ENCODE measurements at places on chromosomes 1 and 21.
A peak's percentile ranks its signal among the peaks of the same experiment; 100 is the strongest.

DNA sequence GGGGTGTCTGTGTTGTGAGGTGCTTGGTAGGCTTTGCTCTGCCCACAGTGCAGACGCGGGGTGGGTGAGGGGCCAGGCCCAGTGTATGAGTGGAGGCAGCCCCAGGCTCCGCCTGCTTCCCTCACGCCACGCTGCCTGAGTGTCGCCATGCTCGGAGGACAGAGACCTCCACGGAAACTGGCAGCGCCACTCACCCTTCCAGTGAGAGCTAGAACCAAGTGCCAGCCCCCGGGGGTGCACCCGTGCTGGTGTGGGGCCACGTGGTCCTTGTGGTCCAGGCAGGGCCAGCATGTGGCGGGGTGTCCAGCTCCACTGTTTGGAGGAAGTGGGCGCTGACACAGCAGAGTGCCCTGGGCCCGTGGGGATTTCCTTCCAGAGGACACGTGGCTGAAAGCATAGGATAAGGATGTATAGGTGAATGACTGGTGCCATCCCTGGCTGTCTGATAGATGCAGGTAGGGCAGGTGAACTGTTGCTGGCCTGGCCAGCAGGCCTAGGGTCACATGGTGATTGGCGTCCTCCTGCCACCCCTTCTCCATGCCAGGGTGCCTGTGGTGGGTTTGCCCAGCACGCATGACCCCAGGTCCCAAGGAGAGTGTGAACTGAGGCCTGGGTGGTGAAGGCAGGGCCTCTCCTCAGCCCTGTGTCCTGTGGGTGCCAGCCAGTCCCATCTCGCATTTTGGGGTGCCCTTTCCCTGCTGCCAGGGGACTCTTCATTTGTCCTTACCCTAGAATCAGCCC is 3.8 kb downstream of the LRRC3 start:
- H3K4me1 ChIP-seq: peaks cover 5% of the 10 kb centered on the region
- no peak overlapping the region for H3K4me3 ChIP-seq
- H3K27me3 ChIP-seq: peaks cover 6% of the 10 kb centered on the region
- no peak for DNase-seq
- H3K36me3 ChIP-seq: no peaks in the 10 kb centered on the region

DNA sequence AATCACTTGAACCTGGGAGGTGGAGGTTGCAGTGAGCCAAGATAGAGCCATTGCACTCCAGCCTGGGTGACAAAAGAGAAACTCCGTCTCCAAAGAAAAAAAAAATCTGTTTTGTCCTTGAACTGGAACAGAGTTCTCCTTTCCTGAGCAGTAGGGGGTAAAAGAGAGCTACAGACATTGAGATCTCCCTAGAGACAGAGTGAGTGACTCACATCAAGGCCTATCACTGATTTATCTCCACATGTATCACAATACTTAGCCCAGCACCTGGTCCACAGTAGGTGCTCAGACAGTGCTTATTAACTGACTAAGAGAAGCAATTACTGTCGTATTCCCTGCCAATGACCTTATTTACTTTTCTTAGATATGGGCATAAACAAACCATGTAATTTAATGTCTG is 354.1 kb upstream of the C1orf87 start:
- H3K4me1 ChIP-seq: no peaks in the 10 kb centered on the region
- no peaks in the 10 kb centered on the region for H3K36me3 ChIP-seq
- H3K27me3 ChIP-seq: no peaks in the 10 kb centered on the region
- H3K27ac ChIP-seq: no peak overlapping the region
- no peak for DNase-seq
- H3K4me3 ChIP-seq: no peak overlapping the region

DNA sequence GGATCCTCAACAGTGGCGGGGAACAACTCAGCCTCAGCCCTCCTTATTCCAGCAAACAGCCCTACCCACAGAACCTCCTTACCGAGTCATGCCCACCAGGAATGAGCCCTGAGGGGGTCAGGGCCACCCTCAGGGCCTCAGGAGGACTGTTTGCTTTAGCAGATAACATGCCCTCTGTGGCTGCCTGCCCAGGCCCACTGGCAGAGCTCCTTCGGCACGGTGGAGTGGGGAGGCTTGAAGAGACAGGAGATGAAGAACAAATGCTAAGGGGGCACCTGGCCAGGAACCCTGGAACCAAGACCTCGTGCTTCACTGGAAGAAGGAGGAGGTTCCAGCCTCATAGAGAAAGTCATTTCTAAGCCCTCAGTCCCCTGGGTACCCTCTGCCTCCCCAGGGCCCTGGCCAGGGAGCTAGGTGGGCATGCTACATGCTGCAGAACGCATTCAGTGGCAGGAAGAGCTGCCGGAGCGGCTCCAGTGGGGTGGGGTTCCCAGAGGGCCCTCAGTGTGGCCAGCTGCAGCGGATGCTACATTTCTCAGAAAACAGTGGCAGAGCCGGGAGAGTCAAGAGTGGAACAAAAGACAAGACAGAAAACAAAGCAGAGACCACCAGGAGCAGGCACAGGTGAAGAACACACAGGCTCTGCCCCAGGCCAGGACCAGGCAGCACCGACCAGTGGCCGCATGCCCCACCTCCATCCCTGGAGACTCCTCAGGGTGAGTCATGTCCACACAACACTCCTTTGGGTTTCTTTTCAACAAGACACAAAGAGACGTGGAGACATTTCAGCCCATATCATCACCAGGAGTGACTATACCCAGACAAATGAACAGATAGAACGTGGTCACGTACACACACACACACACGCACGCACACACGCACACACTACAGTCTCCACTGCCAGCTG is 39.8 kb downstream of the RIMS3 start:
- DNase-seq: no peak
- H3K27ac ChIP-seq: no peak overlapping the region
- peaks cover 26% of the 10 kb centered on the region for H3K4me1 ChIP-seq

GRCh38 chr1:17684810-17685209 is 70.3 kb upstream of the ACTL8 start:
- H3K27me3 ChIP-seq: no peaks in the 10 kb centered on the region
- no peak for DNase-seq
- H3K4me3 ChIP-seq: no peak overlapping the region
- H3K36me3 ChIP-seq: no peaks in the 10 kb centered on the region

DNA sequence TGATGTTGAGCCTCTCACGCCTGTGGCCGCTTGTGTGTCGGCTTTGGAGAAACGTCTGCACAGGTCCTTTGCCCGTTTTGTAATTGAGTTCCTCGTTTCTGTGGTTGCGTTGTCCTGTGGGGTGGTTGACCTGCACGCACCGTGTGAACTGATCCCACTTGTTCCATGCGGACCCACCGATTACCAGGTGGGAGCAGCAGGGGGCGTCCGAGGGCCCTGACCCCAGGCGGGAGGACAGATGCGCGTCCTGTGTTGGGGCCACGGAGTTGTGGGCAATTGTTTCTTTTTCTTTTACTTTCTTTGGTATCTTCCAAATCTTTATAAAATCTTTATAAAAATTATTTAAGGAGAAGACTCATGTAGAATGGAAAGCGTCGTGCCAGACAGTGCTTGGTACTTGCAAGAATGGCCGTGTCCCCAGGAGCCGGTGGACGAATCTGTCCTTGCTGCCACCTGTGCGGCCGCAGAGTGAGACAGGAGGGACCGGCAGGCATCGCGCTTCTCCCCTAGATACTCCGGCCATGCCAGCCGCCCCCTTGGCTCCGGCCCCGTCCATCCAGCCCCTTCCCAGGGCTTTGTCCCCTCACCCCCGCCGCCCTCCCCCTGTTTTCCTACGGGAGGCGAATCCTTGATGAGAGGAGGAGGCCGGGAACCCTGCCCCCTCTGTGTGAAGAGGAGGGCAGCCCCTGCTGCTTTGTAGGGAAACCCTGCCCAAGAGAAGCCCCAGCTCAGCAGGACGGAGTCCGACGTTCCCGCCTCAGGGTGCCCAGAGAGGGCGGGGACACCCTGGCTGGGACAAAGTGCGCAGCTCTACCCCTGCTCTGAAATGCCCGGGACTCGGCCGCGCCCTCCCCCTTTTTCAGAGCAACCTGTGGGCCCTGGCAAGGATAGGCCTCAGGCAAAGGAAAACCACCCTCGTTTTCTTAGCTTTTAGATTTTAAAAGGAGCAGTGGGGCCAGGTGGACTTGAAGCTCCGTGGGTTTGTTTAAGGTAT is 41.7 kb downstream of the PRKCZ start:
- H3K36me3 ChIP-seq: no peaks in the 10 kb centered on the region
- no peaks in the 10 kb centered on the region for H3K4me1 ChIP-seq
- DNase-seq: peak; percentile 52
- peaks cover 3% of the 10 kb centered on the region for H3K27me3 ChIP-seq
- no peak overlapping the region for H3K4me3 ChIP-seq

DNA sequence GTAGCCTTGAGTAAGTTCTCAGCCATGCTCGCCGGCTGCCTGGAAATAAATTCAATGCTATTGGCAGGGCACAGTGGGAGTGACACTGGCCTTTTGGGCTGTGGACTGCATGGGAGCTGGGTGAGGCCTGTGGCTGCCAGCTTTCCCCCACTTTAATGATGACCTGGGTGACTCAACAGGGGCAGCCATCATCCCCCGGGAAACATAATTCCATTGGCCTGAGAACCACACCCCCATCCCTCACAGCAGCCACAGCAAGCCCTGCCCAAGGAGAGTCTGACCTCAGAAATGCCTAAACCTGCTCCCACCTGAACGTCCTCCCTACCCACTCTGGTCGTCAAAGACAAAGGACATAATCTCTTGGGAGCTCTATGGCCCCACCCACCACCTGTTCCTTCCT is 384.0 kb downstream of the LTN1 start:
- no peak for DNase-seq
- H3K4me1 ChIP-seq: peaks cover 12% of the 10 kb centered on the region

DNA sequence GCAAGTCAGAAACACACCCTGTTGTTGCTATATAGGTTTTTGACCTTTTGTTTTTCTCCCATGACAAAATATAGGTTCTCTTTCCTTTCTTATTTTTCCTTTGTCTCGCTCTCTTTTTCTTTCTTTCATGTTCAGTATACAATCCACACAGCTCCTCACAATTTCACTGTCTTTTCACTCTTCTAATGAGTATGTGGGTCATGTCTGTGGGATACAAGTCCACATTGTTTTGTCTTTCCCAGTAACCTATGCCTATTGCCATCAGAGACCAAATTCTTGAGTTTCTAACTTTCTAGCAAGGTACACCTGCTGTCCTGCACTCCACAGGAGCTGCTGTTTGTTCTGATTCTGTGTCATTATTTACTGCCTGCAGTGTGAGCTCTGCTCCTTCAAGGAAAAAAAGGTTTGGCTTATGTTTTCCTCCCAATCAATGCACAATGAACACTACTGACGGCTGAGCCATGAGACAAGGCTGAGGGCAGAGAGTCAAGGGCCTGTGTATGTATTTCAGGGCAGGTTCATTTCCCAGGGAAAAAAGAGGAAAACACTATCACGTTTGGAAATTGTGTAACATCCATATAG is 453.8 kb downstream of the NEGR1 start:
- H3K36me3 ChIP-seq: no peaks in the 10 kb centered on the region
- H3K27ac ChIP-seq: no peak overlapping the region
- H3K4me3 ChIP-seq: no peak overlapping the region
- no peak for DNase-seq
- H3K27me3 ChIP-seq: no peaks in the 10 kb centered on the region

DNA sequence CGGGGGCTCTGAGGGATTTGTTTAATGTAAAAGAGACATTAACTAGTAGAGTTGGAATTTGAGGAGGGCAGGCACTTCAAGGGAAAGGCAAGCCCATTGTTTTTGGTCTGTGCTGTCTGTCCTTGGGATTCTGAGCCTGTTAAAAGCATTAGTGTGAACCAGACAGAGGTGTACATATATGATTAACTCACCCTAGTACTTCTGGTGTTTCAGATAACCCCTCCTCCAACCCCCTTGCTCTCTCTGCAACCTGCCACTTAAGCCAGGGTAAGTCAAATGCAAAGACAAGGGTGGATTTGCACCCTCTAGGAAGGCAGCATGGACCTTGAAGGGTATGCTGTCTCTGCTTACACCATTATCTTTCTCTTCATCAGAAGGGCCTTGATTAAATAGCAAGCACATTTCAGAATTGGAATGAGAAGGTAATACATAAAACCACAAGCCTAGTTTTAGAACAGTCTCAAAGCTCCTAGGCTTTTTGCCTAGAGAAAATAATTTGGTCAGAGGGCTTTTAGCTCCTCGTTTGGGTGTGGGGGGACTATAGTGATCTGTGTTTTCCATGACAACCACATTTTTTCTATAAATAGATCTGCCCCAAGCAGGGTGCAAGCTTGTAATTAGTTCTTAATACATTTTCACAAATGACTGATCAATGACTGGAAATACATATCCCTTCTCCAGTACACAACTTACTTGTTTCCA is 120.7 kb upstream of the SGIP1 start:
- H3K27ac ChIP-seq: no peak overlapping the region
- no peak overlapping the region for H3K4me3 ChIP-seq

DNA sequence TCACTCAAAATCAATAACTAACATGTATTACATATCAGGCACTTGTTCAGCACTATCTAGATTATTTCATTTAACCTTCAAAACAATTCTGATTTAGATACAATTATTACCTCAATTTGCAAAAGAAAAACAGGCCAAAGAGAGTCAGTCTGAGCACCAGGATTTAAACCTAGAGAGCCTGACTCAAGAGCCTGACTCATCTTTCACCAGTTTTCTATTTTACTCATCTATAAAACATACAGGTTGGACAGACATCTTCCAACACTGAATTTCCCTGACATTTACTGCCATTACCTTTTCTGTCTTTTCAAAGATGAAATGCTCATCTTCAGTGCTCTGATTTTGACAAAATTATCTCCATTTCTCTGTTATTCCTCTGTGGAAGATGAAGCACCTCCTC is 116.5 kb downstream of the MRPL39 start:
- H3K27me3 ChIP-seq: no peaks in the 10 kb centered on the region
- H3K4me1 ChIP-seq: peaks cover 48% of the 10 kb centered on the region
- peaks cover 3% of the 10 kb centered on the region for H3K36me3 ChIP-seq
- DNase-seq: no peak
- peak overlapping the region; percentile 33 for H3K27ac ChIP-seq
- no peak overlapping the region for H3K4me3 ChIP-seq

DNA sequence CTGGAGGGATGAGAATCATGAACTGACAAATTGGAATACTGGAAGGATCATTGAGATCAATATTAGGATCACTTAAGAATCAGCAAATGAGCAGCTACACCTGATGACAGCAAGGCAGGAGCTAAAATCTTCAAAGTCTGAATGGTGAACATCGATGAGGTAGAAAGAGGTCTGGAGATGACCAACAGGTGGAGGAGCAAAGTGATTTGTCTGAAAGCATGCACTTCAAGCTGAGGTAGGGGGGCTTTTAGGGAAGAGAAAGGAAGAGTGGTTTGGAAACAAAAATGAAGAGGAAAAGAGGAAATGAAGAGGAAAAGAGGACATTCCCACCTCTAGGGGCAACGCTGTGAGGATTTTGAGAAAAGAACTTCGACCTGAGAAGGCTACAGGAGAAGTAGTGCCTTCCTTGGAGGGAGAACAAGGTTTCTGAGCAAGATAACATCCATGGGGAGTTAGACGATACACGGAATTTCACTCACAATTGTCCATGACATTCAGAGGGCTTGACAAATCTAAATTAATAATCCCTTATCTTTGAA is 79.0 kb downstream of the APP start:
- no peak overlapping the region for H3K4me3 ChIP-seq
- no peak for DNase-seq
- H3K27me3 ChIP-seq: no peaks in the 10 kb centered on the region

GRCh38 chr1:111275780-111276433 is 14.7 kb upstream of the CHIA start:
- no peak for DNase-seq
- no peak overlapping the region for H3K4me3 ChIP-seq
- no peaks in the 10 kb centered on the region for H3K36me3 ChIP-seq
- H3K27me3 ChIP-seq: peaks cover 16% of the 10 kb centered on the region
- peaks cover 31% of the 10 kb centered on the region for H3K4me1 ChIP-seq

GRCh38 chr1:158933621-158934020 is 2.3 kb downstream of the PYHIN1 start:
- H3K36me3 ChIP-seq: peaks cover 59% of the 10 kb centered on the region
- H3K27me3 ChIP-seq: no peaks in the 10 kb centered on the region
- peaks cover 41% of the 10 kb centered on the region for H3K4me1 ChIP-seq
- H3K27ac ChIP-seq: peak overlapping the region; percentile 67
- DNase-seq: no peak

Measured in activated CD4-positive, alpha-beta memory T cell treated with anti-CD3 and anti-CD28 coated beads, Interleukin-2, amount 10 ng/mL, durations not matched to agents 7 days and 5 days (primary cell).